Heart right ventricle (tissue), 16 donors: ENCODE measurements at places on chromosomes 1 and 21. TPM values are rescaled to one million over a fixed set of nuclear protein-coding genes. Genes with fewer than 3 reads are reported as not detected.

Gene ZFP69
- 2.6 TPM for total RNA-seq

Gene SLC5A9
- not detected for total RNA-seq

Gene TMEM52
- total RNA-seq = not detected

Gene MROH9
- total RNA-seq = not detected

Gene NBPF4
- total RNA-seq = not detected

Gene SLC30A10
- total RNA-seq = 0.25 TPM

Gene MAD2L2
- total RNA-seq = 13.8 TPM

Gene RWDD3
- 18.5 TPM for total RNA-seq

Gene LCE3D
- not detected for total RNA-seq

Gene CD84
- total RNA-seq = 1.1 TPM

Gene LRRC8B
- 4.7 TPM for total RNA-seq

Gene GMEB1
- total RNA-seq = 6.5 TPM

Gene TSPAN2
- total RNA-seq = 7.9 TPM

Gene LY9
- not detected for total RNA-seq

Gene NUF2
- 0.33 TPM for total RNA-seq

Gene PRRX1
- total RNA-seq = 104 TPM

Gene NHLH2
- total RNA-seq = not detected

Gene TFF3
- total RNA-seq = 2.4 TPM

Gene LINGO4
- 0.70 TPM for total RNA-seq

Gene MAP3K21
- total RNA-seq = 0.13 TPM

Gene FCRL5
- not detected for total RNA-seq

Gene FBLIM1
- total RNA-seq = 106 TPM

Gene SDC3
- total RNA-seq = 34.2 TPM

Gene CPLANE2
- 10.2 TPM for total RNA-seq

Gene RAB25
- total RNA-seq = not detected

Gene SPATA45
- total RNA-seq = not detected
